ENCODE measurements at places on chromosomes 13 and 19. TPM values are rescaled to one million over a fixed set of nuclear protein-coding genes. Genes with fewer than 3 reads are reported as not detected.

- no peak for DNase-seq
Observed at GRCh38 chr19:40191836-40192646, 815 bp downstream of the MAP3K10 start.

- DNase-seq = peak; percentile 75
Observed at GRCh38 chr13:110651726-110652230, 36.4 kb downstream of the NAXD start.

GRCh38 chr13:25292301-25292700, 5.0 kb upstream of the MTMR6 start:
- DNase-seq = no peak

DNA sequence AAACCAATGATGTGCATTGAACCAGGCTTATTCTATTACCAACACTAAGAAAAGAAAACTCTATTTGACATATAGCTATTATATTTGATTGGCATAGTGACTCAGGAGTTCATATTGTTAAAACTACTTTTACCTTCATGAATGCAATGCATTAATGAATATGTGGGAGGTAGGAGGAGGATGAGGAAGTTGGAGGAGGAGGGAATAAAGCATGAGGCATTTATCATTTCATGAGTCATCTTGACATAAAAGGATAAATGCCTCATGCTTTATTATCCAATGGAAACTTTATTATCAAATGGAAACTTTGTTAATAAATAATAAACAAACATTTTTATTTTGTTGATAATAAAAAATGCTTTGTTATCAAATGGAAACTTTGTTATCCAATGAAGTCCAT, 116.5 kb downstream of the SPRY2 start:
- no peak for DNase-seq

DNA sequence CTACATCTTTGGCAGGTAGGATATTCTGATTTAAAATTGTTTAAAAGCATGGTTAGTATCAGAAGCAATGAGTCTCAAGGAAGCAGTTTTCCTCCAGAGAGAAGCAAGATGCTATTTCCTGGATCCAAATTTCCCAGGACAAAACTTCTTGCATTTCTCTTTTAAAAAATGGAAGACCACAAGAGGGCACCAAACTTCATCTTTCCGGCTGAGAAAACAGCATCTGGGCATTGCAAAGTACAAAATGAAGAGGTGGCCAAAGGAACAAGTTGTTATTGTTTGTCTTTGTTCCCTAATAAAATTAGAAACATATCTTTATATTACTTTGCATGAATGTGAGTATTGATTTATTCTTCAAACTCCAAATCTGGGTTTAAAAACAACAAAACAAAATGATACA, 60.0 kb upstream of the LRCH1 start:
- no peak for DNase-seq

DNA sequence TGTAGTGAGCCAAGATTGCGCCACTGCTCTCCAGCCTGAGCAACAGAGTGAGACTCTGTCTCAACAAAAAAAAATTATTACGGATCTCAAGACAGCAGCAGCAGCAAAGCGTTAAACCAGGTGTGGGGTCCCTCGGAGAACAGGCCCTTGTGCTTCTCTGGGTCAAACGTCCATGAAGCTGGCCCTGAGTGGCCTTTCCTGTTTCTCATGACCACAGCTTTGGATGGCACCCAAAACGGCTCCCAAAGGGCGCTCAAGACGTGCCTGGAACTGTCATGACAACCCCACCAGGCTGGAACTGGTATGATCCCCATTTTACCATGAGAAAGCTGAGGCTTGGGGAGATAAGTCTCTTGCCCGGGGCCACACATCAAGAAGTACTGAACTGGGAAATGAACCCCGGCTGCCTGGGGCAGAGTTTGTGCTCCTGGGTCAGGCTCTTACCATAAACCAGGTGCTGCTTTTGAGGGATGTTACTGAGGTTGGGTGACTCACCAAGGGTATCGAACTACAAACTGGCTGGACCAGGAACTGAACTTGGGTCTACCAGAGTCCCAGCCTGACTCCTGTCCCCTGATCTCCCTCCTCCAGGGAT, 11.6 kb upstream of the SAMD1 start:
- no peak for DNase-seq

- no peak for DNase-seq
Observed at GRCh38 chr13:21344662-21345176, 114.4 kb downstream of the ZDHHC20 start.

DNA sequence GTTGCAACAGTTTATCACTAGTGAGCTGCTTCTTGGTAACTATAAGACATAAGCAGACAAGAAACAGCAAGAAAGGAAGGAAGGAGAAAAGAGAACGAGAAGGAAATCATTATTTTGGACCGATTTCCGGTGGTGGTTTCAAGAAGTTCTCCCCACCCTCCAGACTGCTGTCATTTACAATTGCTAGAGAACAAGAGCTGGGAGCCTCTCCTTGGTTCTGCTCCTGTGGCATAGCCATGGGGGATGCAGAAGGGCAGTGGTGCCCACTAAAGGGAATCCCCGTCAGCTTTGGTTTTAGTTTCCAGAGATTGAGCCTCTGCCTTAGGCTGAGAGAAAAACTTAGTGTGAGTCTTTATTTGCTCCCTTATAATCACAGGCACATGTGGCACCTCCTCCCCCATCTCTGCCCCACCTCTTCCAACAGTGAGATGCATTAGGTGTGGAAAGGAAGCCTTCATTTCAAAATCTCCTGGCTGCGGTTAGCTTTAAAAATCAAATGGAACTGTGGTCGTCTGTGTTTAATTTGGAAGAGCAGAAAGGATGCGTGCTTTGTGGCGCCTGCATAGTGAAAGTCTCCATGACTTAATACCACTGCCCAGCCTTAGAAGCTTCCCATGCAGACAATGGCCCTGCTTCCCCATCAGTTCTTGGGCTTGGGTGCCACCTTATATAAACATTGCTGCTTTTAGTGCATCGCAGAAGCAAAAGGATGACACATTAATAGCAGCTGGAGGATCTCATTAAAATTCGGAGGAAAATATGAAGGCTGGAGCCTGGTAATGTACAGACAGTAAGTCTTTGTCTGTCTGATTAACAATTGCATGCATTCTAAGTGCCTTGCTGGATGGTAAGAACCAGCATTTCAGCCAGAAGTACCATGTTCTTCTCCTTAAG, 25.0 kb downstream of the LRCH1 start:
- DNase-seq = no peak

DNA sequence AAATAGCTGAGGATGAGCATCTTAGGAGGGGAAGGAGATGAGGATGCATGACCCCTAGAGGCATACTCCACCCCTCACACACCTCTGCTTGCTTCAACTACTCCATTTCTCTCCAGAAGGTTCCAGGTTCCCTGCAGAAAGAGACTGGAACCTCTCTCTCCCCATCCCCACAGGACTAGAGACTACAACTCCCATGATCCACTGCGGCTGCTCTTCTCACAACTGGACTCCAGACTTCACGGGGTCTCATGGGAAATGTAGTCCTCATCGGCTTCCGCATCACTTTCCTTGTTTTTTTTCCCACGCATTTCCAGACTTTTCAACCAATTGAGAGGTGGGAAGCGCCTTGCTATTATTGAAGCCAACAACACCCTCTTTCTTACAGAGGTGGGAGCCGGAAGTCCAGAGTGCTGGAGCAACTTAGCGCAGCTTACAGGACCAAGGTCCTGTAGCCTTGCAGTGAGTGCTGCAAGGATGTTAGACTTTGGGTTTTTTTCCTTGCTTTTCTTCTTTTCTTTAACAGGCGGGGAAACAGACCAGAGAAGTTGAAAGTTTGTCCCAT, 13.9 kb upstream of the CACNG6 start:
- DNase-seq = no peak

The FBXO17 gene
- 44.9 TPM for total RNA-seq

The USE1 gene
- 36.1 TPM for total RNA-seq

The ZMYM5 gene
- 18.0 TPM for total RNA-seq
